Upper lobe of left lung (tissue), 6 donors: ENCODE measurements at places on chromosomes 7 and 10.

DNA sequence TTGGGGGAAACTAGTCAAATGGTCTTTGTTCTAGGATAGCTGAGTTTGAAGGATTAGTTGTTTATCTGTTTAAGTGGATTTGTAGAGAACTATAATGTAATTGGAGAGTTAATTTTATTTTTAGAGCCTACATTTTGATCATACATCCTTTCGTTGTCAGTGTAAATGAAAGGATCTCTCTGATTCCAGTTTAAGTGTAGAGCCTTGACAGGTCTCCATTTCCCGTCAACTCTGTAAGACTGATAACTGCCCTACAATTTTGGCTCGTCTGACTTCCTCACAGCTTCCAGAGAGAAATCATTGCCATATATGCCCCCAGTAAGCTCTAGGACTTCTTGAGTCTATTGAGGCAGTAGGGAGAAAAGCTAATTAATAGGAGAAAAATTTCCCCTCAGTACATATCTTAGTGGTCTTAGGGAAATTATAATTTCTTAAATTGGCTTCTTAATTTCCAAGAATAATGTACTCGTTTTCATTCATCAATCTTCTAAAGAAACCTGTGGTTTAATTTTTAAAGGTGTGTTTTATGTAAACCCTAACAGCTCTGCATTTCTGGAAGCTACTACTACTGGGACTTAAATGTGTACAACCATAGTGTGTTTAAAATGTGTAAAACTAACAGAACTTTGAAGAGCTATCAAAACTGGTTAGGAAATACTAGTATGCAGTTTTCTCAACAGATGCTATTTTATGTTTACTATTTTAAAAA is 3.8 kb downstream of the KMT2E start:
- DNase-seq, result no peak

- DNase-seq, result no peak
Measured at GRCh38 chr7:137727413-137727812, 119.4 kb downstream of the DGKI start.

DNA sequence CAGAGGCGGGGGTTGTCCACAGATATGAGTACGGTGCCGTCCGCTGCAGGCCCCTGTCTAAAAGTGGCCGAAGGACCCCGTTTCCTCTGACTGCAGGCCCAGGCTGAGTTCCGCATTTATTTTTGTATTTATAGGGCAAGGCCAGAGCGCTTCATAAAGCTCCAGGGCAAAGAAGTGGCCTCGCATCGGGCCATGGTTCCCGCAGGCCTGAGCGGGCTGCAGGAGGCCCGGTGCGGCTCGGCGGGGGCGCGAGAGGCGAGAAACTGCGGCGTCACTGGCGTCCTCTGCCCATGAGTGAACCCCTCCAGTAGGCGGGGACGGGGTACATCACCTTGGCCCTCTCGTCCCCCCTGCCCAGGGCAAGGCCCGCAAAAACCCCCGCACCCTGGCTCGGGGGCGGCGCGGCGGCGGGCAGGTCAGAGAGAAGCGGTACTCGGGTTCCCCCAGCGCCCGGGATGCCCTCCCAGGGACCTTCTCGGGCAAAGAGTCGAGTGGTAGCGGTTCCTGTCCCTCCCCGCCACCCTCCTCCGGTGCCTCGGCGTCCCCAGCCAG is 355.7 kb downstream of the DNAJB6 start:
- DNase-seq, result peak; percentile 12

DNA sequence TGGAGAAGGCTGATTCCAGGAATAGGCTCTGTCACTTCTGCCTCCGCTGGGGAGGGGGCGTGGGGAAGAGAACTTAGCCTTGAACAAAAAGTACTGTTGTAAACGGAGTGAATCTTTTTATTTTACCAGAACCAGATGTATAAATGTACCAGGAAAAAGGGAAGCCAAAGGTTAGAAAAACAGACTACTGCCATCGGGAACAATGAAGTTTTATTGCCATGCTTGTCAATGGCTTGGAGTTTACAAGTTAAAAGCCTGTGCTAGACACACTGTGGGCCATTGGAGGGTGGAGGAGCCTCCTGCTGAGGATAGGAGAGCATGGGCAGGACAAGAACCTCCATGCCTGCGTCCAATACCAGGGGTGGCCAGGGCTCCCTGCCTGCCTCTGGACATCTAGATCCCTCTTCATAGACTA is 161.7 kb upstream of the LYZL2 start:
- no peak for DNase-seq

DNA sequence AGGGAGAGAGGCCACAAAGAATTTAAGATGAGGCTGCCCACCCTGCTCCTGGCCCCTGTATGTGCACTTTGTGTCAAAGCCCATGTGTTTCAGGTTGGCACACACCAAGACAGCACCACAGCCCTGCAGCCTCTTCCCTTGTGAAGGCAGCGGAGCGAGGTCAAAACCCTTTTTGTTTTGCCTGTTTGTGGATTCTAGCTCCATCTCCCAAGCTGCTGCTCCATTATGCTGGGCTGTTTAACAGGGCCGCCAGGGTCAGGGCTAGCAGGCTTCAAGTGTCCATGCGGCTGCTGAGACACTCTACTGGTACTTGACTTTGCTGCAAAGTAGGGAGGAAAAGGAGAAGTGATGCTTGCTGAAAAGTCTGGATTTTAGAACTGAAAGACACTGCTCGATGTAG is 142.3 kb upstream of the EFCAB10 start:
- DNase-seq, result no peak

GRCh38 chr7:155580367-155580766 is 34.0 kb upstream of the CNPY1 start:
- DNase-seq, result no peak

DNA sequence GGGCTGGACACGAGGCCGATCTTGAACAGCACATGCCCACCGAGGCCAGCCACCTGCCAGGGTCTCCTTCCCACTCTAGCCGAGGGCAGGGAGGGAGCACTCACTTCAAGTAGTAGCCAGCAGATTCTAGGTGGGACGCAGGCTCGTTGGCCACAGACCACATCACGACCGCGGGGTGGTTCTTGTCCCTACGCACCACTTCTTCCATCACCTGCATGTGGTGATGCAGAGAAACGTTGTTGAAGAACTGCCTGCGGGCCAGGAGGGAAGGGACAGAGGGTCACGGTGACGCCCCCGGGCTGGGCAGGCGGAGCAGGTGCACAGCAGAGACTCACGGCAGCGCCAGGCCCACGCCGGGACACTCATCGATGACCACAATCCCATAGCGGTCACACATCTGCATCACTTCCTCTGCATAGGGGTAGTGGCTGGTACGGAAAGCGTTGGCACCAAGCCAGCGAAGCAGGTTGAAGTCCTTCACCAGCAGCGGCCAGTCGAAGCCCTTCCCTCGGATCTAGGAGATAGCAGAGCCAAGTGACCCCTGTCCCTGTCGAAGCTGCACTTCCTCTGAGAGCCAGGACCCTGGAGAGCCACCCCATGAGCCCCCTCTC is 7.7 kb downstream of the GUSB start:
- no peak for DNase-seq

DNA sequence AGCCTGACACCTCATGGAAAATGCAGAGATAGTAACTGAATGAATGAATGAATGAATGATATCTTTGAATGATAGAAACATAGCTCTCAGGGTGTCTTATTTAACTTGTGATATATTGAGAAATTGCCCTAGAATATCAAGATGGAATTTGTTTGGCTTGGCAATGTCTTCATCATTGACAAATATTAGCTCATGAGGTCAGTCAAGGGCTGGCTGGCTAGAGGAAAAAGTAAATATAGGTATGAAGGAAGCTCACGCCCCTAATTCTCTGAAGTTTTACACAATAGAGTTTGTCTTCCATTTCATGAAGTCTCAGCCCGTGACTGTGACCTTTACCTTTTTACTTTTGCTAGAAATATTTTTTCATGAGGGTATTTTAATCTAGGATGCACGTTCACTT is 305.2 kb downstream of the ADARB2 start:
- no peak for DNase-seq

GRCh38 chr10:43598446-43598845 is 7.8 kb upstream of the ZNF485 start:
- peak; percentile 21 for DNase-seq

DNA sequence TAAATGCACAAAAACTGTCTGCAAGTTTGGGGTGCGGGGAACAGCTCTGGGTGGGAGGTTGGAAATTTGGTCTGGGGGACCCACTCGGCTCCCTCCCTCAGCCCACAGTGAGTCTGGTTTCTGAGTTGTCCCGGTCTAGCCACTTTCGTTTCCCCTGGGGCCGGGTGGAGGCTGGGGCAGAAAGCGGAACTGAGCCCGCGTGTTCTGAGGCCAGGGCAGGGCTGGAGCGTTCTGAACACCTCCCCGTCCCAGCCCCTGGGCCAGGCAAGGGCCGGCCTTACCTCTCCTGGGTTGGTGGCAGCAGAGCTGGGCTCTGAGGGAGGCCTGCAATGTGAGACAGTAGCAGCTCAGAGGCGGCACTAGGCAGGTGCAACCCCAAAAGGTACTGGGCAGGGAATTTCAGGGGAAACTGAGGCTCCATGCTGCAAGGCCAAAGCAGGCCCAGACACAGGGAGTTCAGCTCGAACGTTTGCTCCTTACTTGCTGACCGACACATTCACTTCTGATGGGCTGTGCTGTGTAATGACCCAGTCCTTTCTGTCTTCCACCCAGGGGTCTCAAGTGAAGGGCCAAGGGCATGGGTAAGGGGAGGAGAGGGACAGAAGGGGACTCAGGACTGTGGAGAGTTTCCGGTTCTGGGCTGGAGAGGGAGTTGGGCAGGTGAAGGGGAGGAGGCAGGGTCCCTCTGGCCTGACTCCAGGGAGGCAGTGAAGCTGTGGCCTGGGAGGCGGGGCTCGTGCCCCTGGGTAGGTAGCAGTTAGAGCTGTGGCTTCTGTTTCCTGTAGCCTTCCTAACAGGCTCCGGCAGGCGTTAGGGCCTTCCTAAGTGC is 3.0 kb downstream of the IRF5 start:
- peak; percentile 85 for DNase-seq

- DNase-seq, result no peak
Measured at GRCh38 chr10:27464993-27465392, 39.1 kb upstream of the RAB18 start.

GRCh38 chr10:101489355-101489754 is 98.7 kb downstream of the POLL start:
- DNase-seq, result no peak

DNA sequence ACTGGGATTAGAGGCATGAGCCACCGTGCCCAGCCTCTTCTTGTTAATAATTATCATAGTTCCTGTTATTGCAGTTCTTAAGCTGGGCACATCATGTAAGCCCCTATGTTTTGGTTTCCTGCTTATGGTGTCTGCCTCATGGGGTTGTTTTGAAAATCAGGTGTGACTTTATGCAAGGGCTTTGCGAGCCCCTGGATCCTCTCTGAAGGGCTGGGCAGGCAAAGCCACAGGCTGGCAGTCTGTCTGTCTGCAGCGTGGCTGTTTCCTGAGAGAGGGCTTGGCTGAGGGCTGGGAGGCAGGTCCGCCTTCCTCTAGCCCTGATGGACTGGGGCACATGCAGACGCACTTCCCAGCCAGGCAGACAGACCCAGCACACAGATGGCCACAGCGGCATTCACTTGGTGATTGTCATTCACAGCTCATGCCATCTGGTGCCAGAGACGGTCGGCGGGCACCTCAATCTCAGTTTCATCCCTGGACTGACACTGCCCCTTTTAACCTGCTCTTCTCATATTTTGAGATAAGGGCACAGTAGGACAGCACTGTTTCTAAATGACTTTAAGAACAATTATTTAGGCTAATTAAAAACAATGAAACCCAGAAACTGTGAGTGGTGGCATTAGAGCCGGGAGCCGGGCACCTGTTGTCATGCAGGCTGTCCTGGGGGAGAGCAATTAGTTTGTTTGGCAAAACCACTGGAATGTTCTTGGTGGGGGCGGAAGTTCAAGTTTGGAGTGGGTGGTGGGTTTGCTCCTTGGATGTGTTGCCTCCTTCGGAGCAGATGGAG is 35.5 kb downstream of the RBM20 start:
- no peak for DNase-seq

DNA sequence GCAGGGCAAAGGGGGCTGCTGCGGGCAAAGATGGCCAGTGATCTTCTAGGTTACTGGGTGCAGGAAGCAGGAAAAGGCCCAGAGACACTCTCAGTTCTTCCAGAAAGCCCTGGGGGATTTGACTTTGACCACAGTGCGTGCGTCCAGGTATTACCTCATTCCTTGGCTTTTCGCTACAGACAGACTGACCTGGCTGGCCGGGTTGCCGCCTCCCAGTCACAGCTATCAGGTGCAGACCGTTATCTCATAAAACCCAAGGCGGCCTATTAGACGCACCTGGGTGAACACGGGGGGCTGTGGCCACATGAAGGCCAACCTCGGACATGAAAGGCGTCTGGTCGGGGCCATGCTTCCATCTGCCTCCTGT is 80.3 kb downstream of the FOXL3 start:
- no peak for DNase-seq

DNA sequence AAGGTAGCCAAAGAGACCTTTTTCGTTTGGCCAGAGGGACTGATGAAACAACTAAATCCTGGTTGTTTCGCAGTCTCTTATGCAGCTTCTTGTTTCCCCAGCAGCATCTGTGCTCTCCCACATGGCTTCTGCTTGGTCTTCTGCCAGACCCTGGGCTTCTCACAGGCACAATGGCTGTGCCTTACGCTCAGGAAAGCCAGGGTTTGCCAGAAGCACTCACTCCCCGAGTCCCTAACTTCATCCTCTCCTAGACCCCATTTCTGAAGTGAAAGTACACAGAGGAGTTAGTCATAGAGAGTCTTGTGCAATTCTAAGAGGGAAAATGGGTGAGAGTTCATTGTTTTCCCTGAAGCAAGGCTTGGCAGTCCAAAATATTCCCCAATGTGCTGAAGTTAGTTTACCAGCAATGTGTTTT is 121.7 kb downstream of the EVX1 start:
- no peak for DNase-seq

GRCh38 chr7:137395420-137395819 is 51.9 kb upstream of the PTN start:
- peak; percentile 13 for DNase-seq

GRCh38 chr7:35894721-35895120 is 93.9 kb downstream of the SEPTIN7 start:
- no peak for DNase-seq

- DNase-seq, result no peak
Measured at GRCh38 chr7:123177442-123177841, 22.3 kb downstream of the SLC13A1 start.

GRCh38 chr7:138064856-138065357 is 11.4 kb upstream of the AKR1D1 start:
- no peak for DNase-seq
